ENCODE measurements at places on chromosomes 2 and 18. TPM values are rescaled to one million over a fixed set of nuclear protein-coding genes. Genes with fewer than 3 reads are reported as not detected.

Gene COL3A1
- 804 TPM for polyA plus RNA-seq

- no peak for DNase-seq
Observed at GRCh38 chr2:70941186-70941585, 5.5 kb downstream of the ATP6V1B1 start.

GRCh38 chr2:200159829-200160781 is 146.4 kb upstream of the SPATS2L start:
- DNase-seq: no peak

DNA sequence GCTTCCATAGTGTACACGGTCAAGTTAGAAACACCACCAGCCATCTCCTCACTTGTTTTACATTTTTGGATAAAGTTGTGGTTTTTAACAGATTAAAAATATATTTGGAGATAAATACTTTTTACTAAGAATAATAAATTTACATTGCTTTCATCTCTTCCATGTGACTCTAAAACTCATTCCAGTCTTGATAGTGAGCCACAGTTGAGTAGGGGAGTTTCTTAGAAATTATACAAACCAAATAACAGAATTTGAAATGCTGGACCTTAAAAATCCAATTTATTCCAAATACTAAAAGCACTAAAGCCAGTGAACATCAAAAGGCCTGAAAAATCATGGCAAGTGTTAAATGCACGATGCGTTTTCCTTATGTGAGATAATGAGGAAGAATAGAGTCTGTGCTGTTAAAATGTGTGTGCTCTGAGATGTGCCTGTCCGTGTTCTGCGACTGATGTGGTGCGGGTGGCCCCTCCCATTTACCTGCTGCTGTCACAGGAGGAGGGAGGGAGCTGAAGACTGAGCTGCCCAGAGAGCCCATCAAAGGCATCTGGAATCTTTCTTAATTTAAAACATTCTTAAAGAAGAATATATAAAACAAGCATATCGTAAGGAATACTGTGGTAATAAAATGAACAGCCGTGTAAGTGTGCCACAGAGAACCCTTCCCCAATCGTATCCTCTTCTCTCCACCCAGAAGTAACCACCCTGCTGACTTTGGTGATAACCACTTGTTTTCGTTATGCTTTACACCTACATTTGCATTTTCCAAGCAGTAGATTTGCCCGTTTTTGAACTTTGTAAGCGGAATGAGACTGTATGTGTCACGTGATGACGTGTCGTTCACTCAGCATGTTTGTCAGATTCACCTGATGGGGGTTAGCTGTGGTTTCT is 57.0 kb upstream of the TXNDC2 start:
- DNase-seq: no peak

DNA sequence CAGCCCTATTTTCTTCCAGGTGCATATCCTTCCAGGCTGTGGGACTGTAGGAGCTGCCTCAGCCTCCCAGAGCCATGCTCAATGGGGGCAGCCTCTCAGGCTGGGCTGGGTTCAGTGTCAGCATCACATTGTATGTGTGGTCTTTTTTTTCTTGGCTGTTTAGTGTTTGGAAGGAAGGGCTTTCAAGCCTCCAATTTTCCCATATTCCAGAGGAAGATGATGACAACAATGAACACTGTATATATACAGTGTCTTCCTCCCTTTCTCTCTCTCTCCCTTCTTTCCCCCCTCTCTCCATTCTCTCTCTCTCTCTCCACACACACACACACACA is 326.4 kb downstream of the DYSF start:
- DNase-seq: no peak

DNA sequence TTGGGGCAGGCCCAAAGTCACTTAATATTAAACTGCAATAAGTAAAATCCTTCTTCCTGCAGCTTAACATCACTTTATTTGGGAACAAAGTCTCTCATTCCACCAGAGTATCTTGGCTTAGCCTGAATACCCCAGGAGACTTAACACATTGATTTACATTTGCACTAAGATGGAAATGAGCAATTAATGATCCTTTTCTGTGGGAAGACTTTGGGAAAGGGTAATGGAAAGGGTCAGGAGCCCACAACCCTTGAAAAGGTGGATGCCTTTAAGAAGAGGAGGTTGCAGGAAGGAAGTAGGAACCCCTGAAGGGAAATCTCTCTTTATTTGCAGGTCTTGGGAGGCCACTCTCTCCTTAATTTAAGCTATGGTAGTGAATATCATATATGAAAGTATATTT is 28.0 kb upstream of the BARD1 start:
- no peak for DNase-seq
